ENCODE measurements at places on chromosomes 6 and 20. TPM values are rescaled to one million over a fixed set of nuclear protein-coding genes. Genes with fewer than 3 reads are reported as not detected.

IL17F gene
- total RNA-seq = not detected

DNA sequence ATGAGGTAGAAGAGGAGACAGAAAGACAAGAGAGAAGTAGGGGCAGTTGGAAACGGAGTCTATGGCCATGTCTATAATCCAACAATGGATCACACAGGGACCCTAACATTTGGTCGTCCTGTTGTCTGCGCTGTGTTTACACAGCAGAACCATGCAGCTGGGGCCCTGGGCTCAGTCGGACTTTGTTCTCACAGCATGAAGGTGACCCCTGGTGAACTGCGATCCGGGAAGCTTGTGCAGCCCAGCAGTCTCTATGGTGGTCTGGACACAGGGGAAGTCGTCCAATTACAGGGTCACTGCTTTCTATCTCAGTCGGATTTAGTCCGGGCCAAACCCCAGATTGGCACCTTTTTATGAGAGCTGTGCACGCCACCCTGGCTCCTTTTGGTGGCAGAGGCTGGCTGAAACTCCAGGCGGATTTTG is 153.6 kb downstream of the FOXA2 start:
- H3K27me3 ChIP-seq = no peaks in the 10 kb centered on the region
- peaks cover 7% of the 10 kb centered on the region for H3K4me1 ChIP-seq
- DNase-seq = no peak
- H3K36me3 ChIP-seq = no peaks in the 10 kb centered on the region

DNA sequence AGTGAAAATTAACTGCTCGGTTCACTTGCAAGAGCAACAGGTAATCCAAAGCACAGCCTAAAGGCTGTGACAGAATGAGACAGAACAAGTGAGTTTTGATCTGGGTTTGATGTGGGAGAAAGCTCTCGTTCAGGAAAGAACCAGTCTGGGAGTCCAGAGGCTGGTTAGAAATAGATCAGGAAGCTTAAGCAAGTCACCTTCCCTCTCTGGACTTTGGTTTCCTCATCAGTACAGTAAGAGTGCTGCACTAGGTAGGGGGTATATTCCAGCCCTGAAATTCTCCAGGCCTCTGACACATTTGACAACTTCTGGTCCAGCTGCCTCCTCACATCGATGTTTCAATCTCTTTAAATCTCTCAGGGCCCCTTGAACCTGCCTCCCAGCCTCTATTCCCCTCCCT is 33.7 kb upstream of the MDGA1 start:
- H3K27ac ChIP-seq = no peak overlapping the region
- H3K4me3 ChIP-seq = no peak overlapping the region
- no peaks in the 10 kb centered on the region for H3K4me1 ChIP-seq

GRCh38 chr6:130167655-130168054 is 55.1 kb downstream of the SAMD3 start:
- peaks cover 6% of the 10 kb centered on the region for H3K27me3 ChIP-seq
- no peaks in the 10 kb centered on the region for H3K4me1 ChIP-seq
- H3K36me3 ChIP-seq = no peaks in the 10 kb centered on the region
- no peak overlapping the region for H3K27ac ChIP-seq
- H3K4me3 ChIP-seq = no peak overlapping the region

DNA sequence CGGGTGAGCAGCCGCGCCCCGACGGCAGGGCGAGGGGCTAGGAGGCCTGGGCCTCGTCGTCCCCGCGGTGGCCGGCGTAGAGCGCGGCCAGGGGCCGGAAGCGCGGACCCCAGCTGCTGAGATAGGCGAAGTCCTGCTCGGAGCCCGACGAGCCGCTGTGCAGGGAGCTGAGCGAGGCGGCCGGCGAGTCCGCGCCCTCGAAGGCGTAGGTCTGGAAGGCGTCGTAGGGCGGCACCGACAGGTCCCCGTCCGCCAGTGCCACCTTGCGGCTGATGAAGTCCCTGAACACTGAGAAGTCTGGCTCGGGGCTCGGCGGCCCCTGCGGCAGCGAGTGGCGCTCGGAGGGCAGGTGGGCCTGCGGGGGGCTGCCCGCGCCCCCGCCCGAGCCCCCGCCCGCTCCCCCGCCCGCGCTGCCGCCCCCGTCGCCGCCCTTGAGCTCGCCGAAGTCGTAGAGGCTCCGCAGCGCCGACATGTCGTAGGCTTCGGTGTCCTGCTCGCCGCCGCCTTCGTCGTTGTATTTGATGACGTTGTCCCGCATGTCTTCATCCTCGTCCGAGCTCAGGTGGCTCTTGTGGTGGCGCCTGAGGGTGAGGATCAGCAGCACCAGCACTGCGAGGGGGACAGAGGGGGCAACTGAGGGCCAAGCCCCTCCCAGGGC is 56.5 kb downstream of the CD40 start:
- H3K4me1 ChIP-seq = no peaks in the 10 kb centered on the region
- no peaks in the 10 kb centered on the region for H3K36me3 ChIP-seq
- peak; percentile 75 for DNase-seq
- peaks cover 14% of the 10 kb centered on the region for H3K27me3 ChIP-seq

Measured in stomach (tissue), 19 donors.